ENCODE measurements at places on chromosomes 11 and 22. TPM values are rescaled to one million over a fixed set of nuclear protein-coding genes. Genes with fewer than 3 reads are reported as not detected.

- DNase-seq, result no peak
These were observed 4.1 kb upstream of the PTDSS2 start for GRCh38 chr11:445765-446588.

DNA sequence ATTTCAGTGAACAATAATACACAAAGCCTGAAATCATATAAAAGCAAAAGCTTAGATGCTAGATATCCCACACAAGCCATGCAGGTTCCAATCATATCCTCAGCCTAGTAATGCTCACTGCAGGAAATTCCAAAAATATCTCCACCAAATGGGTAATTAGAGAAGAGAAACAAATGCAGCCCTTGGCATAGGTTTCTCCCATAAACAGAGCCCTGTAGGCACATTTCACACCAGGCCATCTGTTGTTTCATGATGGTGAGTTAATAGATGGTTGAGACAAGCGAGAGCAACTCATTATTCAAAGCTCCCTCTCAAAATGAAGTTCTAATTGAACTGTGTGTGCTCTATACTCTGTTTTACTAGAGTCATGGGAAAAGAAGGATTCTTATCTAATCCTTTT, 154.6 kb upstream of the TRPC6 start:
- DNase-seq, result no peak

GRCh38 chr11:47516155-47516554, 36.8 kb downstream of the CELF1 start:
- no peak for DNase-seq

Gene OR6T1
- total RNA-seq, result not detected
